ENCODE measurements at places on chromosomes 2 and 18. TPM values are rescaled to one million over a fixed set of nuclear protein-coding genes. Genes with fewer than 3 reads are reported as not detected.

Gene NTSR2
- not detected for total RNA-seq

Gene PAPOLG
- 9.1 TPM for total RNA-seq

Gene HK2
- 14.9 TPM for total RNA-seq

Gene IL36G
- not detected for total RNA-seq

Gene MC5R
- not detected for total RNA-seq

Gene COL5A2
- 325 TPM for total RNA-seq

Gene NPAS2
- 5.8 TPM for total RNA-seq

Gene KIAA2012
- total RNA-seq, result not detected

Gene IL36RN
- not detected for total RNA-seq

Gene PPP1R1C
- total RNA-seq, result not detected

Measured in endothelial cell of coronary artery (primary cell).